ENCODE measurements at places on chromosomes 1 and 21.

DNA sequence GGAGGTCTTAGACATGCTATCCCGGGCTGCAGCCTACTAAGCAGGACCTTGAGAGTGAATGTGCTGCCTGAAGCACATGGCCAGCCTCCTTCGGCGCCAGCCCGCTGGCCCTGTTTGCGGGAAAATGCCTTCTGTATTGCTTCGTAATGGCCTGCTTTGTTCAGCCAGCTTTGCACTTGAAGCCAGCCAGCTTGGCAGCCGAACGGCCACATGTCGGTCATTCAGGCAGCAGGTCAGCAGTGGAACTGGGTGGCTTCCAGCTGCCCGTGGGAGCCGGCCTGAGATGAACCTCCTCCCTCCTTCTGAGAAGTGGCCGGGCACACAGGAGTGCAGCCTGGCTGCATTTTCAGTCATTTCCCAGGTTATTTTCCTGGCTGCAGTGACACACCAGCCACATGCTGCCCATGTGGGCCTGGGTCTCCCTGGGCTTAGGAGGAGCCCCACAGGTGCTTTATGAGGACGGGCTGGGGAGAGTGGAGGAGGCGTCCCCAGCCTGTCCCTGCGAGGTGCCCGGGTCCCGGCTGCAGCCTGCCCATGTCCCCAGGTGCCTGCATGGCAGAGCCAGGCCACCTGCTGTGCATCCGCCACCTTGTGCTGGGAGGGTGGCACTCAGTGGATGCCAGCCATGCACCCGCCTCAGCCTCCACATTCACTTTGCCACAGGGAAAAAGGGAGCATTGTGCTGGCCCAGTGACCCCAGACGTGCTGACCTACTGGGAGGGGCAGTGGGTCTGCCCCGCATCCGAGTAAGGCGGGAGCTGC lies 103.5 kb downstream of the SIK1 start:
- no peak for DNase-seq

DNA sequence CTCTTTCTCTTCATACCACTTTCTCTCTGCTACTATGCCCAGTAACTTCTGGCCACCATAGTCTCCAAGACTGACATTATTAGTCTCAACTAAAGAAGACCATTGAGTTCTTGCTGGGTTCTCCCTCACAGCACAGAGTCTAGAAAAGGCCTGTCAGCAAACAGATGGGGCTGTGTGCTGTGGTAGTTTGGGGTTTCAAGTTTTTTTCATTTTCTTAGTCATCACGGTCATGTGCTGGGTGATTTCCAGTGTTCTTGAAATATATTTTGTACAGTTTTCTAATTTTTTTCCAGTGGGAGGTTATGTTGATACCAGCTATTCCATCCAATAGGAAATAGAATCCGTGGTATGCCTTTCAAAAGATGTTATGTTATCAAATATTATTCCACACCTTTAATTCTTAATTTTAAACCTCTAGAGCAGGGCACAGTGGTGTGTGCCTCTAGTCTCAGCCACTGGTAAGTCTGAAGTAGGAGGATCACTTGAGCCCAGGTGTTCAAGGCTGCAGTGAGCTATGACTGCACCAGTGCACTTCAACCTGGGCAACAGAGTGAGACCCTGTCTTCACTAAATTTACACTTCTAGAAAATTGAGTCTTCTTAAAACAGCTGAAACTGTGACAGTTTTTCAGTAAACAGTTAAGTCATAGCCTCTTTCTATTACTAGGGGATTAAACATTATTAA lies 8.3 kb downstream of the CFHR2 start:
- no peak for DNase-seq

GRCh38 chr1:91809317-91809716 lies 76.6 kb downstream of the TGFBR3 start:
- no peak for DNase-seq

DNA sequence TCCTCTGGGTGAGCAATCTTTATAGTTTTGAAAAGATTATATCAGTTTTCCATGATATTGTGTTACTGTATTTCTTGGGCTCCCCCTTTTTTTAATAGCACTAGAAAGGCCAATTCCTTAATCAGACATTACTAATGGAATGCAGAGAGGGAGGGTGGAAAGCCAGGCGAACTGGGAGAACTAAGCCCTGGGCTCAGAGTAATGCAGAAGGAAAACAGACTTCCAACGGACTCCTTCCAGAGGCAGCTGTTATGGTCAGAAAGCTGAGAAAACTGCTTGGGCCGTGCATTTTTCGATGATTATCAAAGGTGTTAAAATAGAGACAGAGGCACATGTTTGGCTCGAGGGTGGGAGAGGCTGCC lies 206.3 kb downstream of the FOXD2 start:
- DNase-seq = no peak

GRCh38 chr1:219555806-219556205 lies 57.1 kb downstream of the ZC3H11B start:
- DNase-seq = no peak

- DNase-seq = no peak
Measured at GRCh38 chr1:159054427-159054826, 22.1 kb downstream of the AIM2 start.

DNA sequence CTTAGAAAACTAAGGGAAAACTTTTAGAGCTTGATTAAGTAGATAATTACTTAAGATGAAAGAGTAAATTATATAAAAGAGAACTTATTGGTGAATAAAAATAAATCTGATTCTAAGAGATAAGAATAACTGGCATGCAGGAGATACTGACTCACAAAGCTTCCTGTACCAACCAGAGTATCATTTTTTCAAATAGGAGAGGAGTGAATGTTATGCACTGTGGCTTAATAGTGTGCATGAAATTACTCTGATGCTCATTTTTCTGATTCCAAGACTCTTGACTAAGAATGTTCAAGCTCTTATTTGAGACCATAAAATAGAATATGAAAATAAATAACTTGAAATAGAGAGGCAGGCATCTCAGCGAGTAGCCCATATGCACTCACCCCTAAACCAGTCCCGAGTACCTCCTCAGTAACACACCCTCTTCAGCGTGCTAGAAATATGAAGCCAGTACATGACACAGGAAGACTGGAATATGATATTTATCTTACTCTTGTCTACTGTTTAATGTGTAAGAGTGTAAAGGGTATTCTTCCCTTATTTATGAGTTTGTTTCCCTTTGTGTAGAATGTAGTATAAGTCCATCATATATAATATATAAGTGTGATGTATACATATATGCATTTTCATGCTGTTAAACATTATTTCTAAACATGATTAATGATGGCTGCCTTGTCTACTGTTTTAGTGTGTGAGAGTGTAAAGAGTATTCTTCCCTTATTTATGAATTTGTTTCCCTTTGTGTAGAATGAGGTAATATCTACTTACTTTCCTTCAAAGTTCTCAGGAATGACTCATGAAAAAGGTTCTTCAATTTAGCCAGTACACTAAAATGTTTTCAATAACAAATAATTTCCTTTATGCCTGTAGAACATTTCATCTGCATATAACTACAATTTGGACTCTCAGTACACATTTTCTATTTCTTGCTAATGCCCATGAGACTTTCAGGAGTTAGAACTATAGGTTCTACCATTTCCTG lies 99.2 kb upstream of the PALMD start:
- DNase-seq = no peak

DNA sequence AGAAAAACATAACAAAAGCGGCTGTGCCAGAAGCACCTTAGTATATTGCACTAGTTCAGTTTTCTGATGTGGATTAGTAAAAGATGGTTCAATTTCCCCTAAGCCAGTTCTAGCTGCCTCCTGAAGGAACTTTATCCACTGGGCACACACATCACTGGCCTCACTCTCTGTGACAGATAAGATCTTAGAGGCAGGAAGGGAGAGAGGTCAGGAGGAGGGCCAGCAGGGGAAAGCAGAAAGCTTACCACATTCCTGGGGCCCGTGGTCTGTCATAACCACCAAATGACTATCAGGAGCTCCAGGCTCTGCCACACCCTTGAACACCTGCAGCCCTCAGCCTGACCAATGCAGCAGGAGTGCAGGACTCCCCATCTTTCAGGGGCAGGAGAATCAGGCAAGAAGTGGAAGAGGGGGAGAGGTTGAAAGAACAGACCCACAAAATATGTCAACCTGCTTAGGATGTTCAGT lies 37.8 kb downstream of the LRRC71 start:
- no peak for DNase-seq

GRCh38 chr1:43174873-43175272 lies 2.7 kb downstream of the CFAP57 start:
- no peak for DNase-seq

GRCh38 chr21:17783481-17784179 lies 35.5 kb downstream of the C21orf91 start:
- DNase-seq = peak; percentile 78

DNA sequence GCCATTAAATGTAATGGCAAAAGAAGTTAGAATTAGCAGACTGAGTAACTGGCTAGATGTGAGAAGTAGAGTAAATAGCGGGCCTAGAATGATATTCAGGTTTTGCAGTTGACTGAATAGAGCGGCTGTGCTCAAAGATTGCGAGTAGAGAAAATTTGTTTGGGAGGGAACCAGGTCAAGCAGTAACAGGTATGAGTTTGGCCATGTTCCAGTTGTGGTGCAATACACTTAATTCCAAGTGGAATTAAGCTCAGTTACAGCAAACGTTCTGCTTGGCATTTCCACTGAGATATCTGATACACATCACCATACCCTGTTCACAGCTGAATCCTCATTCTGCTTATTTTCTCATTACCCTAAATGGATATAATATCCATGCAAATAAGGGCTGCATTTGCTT lies 1382.9 kb downstream of the MRPL39 start:
- no peak for DNase-seq

Measured in Jurkat, Clone E6-1 (cell line).